Vein endothelial cell (primary cell): ENCODE measurements at places on chromosomes 11 and 22. TPM values are rescaled to one million over a fixed set of nuclear protein-coding genes. Genes with fewer than 3 reads are reported as not detected.

The DBX1 gene
- total RNA-seq, result not detected in 2 replicates

The ANO1 gene
- total RNA-seq, result 0.19 TPM in 1 of 2 replicates, not detected in the other

The UBASH3B gene
- total RNA-seq, result 21.5 and 21.6 TPM in 2 replicates

The LMO1 gene
- not detected in 2 replicates for total RNA-seq

The CAPN1 gene
- 173 and 196 TPM in 2 replicates for total RNA-seq

The CNIH2 gene
- total RNA-seq, result 0.33 TPM in 1 of 2 replicates, not detected in the other

The CCDC81 gene
- 0.65 and 0.96 TPM in 2 replicates for total RNA-seq

The PDGFB gene
- 121 and 148 TPM in 2 replicates for total RNA-seq

The MUC6 gene
- total RNA-seq, result not detected in 2 replicates

The KRTAP5-8 gene
- not detected in 2 replicates for total RNA-seq

The BAIAP2L2 gene
- total RNA-seq, result 0.29 and 0.33 TPM in 2 replicates

The AIFM3 gene
- total RNA-seq, result 0.10 and 0.33 TPM in 2 replicates

The GNAZ gene
- 0.96 and 1.3 TPM in 2 replicates for total RNA-seq

The DEUP1 gene
- not detected in 2 replicates for total RNA-seq

The ACR gene
- total RNA-seq, result 0.38 and 1.3 TPM in 2 replicates

The TRIM48 gene
- not detected in 2 replicates for total RNA-seq

The TMEM134 gene
- 24.7 and 32.0 TPM in 2 replicates for total RNA-seq

The WNT11 gene
- not detected in 2 replicates for total RNA-seq

The GALNT18 gene
- total RNA-seq, result 10.1 and 27.3 TPM in 2 replicates

The CREB3L1 gene
- total RNA-seq, result 0.65 and 1.3 TPM in 2 replicates

The OR5M10 gene
- total RNA-seq, result not detected in 2 replicates

The CARD18 gene
- not detected in 2 replicates for total RNA-seq

The PIWIL4 gene
- 0.57 and 0.65 TPM in 2 replicates for total RNA-seq

The VSIG10L2 gene
- not detected in 2 replicates for total RNA-seq

The HORMAD2 gene
- total RNA-seq, result not detected in 2 replicates

The NCF4 gene
- total RNA-seq, result not detected in 2 replicates

The PANX3 gene
- not detected in 2 replicates for total RNA-seq

The SYT12 gene
- total RNA-seq, result not detected in 2 replicates

The MS4A15 gene
- not detected in 2 replicates for total RNA-seq

The GNG3 gene
- not detected in 2 replicates for total RNA-seq

The MUC2 gene
- not detected in 2 replicates for total RNA-seq

The OAF gene
- 17.0 and 26.9 TPM in 2 replicates for total RNA-seq

The TRIM44 gene
- total RNA-seq, result 44.1 and 55.9 TPM in 2 replicates

The PAMR1 gene
- 0.86 and 1.6 TPM in 2 replicates for total RNA-seq

The SPTBN2 gene
- total RNA-seq, result 31.9 and 54.9 TPM in 2 replicates

The MISFA gene
- total RNA-seq, result 2.9 TPM in 1 of 2 replicates, not detected in the other

The SMIM35 gene
- total RNA-seq, result not detected in 2 replicates

The DGAT2 gene
- total RNA-seq, result 1.3 and 2.3 TPM in 2 replicates

The INPPL1 gene
- 67.0 and 80.4 TPM in 2 replicates for total RNA-seq

The KRTAP5-1 gene
- not detected in 2 replicates for total RNA-seq

The JHY gene
- 2.0 and 2.8 TPM in 2 replicates for total RNA-seq
